ENCODE measurements at places on chromosomes 13 and 19.

GRCh38 chr13:73757481-73758233, 376.5 kb downstream of the KLF12 start:
- DNase-seq: no peak

DNA sequence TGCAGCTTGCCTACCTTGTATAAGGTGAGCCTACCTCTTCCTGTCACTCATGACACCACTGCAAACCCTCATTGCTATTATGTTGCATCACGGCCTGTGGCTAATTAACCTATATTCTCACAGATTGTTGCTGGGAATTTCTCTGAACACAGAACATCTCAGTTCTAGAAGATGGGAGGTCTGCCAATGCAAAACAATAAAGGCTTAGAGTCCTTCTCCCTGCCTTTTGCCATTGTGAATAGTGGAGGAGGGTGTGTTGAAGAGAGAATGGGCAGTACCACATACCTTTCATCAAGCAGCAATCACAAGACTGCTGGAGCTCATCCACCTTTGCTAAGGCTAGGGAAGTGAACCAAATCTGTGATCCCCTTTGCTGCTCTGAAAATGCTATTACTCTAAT, 34.4 kb downstream of the WDFY2 start:
- peak; percentile 9 for DNase-seq

DNA sequence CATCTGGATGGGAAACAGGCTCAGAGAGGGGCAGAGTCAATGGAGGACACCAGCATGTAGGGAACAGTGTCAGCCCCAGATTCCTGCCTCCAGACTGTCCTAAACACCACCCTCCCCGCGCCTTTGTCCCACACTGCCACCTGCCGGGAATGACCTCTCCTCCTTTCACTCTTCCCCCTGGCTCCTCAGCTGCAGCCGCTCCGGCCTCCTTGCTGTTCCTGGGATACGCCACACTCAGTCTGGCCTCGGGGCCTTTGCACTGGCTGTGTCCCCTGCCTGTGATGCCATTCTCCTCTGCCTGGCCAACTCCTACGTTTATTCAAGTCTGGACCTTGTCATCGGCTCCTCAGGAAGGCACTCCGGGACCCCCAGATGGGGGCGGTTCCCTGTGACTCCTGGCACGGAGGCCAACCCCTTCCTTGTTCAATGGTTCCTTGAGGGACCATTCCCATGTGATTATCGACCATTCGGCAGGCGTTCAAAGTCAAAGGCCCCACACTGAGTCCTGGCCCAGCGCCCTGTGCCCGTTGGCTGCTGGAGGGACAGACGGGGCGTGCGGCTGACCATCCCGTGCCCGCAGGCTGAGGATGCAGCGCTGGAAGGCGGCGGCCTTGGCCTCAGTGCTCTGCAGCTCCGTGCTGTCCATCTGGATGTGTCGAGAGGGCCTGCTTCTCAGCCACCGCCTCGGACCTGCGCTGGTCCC, 15.8 kb downstream of the FUT6 start:
- no peak for DNase-seq

- peak; percentile 88 for DNase-seq
Observed at GRCh38 chr19:18478545-18479311, 40.8 kb upstream of the ISYNA1 start.

DNA sequence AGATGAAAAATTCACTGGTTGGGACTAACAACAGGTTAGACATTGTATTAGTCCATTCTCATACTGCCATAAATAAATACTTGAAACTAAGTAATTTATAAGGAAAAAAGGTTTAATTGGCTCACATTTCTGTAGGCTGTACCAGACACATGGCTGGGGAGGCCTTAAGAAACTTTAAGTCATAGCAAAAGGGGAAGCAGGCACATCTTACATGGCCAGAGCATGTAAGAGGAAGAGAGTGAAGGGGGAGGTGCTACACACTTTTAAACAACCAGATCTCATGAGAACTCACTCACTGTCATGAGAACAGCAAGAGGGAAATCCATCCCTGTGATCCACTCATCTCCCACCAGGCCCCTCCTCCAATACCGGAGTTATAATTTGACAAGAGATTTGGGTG, 125.9 kb downstream of the SUCLA2 start:
- DNase-seq: no peak

GRCh38 chr19:17293605-17294004, 9.6 kb downstream of the ABHD8 start:
- no peak for DNase-seq

DNA sequence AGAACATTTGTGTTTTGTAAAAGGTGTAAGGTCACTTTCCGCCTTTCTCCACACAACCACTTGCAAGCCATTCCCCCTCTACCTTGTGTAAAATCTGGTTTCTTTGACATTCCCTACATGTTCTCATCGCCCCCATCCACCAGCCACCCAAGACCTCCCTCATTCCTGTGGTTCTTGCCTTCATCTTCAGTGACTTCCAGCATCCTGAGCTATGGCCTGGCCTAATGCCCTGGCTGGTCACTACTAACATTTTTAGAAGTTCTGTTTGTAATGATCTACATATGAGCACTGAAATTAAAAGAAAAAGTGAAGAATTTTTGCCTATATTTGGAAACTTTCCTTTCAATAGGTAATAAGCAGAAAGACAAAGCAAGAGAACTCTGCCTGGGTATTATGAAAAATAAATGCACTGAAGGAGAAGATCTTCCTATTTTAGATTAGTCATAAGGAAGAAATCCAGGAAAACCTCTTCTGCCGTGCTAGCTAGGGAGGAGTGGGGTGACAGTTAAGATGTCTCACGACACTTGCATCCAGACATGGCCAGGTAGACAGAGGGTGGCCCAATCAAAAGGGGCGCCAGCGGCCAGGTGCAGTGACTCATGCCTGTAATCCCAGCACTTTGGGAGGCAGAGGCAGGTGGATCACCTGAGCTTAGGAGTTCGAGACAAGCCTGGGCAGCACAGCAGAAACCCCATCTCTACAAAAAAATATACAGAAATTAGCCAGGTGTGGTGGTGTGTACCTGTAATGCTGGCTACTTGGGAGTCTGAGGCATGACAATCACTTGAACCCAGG, 28.1 kb upstream of the MPHOSPH8 start:
- DNase-seq: no peak

DNA sequence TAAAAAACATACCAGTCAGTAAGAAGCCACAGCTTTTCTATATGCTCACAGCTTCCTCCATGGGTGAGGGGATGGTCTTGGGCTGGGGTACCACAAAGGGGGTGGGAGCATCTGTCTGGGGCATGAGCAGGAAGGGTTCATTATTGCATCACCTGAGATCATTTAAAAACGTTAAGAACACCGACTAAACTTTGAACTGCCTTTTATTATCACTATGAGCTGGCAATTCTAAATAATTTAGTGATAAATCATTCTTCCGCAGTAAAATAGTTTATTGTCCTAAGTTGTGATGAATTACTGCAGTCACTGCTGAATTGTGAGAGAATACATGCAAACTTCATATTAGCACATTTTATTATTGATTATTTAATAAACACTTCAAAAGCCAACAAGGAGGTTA, 71.6 kb downstream of the KL start:
- DNase-seq: no peak

DNA sequence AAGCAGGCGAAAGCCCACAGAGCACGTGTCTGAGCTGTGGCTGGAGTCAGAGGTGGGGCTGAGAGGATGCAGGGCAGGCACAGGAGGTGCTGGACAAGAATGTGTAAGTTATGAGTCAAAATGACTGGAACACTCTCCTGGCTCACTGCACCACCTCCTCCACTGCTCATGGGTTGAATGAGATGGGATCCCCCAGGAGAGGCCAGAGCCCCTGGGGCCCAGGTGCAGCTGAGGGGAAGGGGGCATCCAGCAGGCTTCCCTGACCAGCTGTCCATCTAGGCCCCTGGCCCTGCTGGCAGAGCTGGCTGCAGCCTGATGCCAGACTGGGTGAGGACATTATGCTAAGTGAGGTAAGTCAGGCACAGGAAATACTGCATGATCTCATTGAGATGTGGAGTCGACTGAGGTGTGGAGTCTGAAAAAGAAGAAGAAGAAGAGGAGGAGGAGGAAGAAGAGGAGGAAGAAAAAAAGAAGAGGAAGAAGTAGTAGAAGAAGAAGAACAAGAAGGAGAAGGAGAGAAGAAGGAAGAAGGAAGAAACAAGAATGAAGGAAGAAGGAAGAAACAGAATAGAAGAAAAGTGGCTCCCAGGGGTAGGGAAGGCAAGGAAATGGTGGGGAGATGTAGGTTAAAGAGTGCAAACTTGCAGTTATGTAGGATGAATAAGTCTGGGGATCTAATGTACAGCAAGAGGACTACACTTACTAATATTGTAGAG, 747.4 kb downstream of the UQCRFS1 start:
- DNase-seq: peak; percentile 82

DNA sequence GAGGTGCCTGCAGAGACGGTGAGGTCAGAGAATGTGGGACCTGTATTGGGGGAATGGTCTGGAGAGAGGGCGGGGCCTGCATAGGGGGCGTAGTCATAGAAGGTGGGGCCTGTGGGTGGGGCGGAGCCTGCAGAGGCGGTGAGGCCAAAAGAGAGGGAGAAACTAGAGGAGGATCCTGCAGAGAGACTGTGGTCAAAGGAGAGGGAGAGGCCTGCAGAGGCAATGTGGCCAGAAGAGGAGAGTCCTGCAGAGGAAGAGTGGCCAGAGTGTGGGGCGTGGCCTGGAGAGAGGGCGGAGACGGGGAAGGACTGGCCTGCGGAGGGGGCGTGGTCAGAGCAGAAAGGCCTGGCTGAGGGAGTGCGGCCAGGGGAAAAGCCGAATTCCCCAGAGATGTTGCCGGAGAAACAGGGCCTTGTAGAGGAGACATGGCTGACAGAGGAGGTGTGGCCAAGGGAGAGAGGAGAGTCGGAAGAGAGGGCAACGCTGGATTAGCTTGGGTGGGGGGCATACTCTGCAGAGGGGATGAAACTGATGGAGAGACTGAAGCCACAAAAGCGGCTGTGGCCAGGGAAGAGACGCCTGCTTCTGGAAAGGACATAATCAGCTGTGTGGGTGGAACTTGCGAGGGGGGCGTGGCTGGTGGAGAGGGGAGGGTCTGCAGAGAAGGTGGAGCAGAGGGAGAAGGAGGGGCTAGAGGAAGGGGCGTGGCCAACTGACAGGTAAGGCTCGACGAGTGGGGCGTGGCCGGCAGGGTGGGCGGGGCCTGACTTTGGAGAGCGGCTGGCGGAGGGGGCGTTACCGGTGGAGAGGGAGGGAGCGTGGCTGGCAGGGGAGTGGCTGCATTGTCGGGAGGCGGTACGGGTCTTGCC, 2.5 kb downstream of the PRR36 start:
- DNase-seq: peak; percentile 87

DNA sequence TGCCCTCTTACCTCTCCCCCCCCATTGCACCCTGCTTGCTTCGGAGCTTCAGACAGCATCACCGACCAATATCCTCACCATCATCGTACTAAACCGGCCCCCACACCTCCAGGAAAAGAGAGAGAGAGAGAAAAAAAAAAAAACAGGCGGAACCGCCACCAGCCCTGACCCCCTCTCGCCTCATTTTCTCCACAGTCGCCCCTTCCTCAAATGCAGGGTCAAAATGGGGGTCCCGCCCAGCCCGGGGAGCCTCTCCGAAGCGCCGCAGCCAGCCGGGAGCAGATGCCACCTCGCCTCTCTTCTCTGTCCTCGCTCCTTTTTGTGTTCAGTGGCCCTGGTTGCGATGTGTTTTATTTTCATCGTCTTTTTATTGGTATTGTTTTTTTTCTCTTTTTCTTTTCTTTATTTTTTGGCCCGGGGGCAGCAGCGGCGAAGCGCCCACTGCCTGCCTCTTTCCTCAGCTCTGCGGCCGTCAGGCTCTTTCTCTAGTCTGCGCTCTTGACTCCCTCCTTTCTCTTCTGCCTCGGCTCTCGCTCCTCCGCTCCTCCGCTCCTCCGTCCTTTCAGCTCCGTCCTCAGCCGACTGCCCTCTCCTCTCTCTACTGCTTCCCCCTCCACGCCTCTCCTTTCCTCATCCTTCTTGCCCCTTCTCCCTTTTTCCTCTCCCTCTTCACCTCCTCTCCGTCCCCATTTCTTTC, 41.4 kb downstream of the DEDD2 start:
- no peak for DNase-seq

- DNase-seq: no peak
Observed at GRCh38 chr19:35040826-35041547, 534 bp upstream of the HPN start.

Data from NCI-H226 (cell line).